ENCODE measurements at places on chromosomes 4 and X.

DNA sequence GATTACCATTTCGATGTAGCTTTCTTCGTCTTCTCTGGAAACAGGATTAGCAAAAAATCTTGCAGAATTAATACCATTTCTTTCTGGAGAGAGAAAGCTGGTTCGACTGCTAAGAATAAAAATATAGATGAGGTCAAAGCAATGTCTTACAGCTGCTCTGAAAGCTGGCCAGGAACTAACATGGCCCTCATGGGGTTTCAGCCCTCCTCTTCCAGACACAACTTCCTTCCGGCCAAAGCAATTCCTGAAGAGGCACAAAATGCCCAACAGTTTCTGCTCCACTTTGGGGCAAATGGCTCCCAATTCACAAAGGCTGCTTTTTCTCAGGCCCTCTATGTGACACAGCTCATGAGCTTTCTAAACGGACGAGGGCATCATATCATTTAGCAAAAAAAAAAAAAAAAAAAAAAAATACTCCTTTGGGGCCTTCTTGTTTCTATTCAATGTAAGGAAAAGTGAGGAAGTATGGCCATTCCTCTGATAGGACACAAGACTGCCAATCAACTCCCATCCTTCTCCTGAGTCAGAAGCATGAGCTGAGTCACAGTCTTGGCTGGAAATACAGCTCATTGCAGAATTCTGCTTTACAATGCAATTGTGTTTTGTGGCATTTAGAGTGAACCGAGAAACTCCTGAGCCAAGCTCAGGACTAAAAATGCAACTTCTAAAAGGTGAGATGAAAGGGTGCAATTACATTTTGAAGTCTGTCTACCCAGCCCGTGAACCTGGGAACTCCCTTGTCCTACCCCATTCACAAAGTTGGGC, 42.7 kb upstream of the CTAG2 start:
- DNase-seq: peak; percentile 20

DNA sequence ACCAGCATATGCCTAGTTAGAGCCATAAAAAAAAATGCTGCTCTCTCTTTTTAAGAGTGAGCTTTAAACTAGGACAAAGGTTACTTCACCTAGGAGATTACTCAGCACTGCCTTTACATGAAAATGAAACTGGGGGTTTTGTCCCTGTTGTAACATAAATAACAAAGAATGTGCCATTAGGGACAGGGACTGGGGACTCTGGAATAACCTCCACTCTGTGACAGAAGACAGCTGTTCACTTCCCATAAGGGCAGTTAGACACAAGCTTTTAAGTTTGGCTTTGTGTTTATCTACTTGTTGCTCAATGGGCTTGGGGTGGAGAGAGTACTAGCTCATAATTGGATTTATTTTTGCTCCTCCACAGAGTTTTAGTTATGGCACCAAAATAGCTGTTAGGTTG, 11.9 kb downstream of the ENPEP start:
- DNase-seq: no peak

DNA sequence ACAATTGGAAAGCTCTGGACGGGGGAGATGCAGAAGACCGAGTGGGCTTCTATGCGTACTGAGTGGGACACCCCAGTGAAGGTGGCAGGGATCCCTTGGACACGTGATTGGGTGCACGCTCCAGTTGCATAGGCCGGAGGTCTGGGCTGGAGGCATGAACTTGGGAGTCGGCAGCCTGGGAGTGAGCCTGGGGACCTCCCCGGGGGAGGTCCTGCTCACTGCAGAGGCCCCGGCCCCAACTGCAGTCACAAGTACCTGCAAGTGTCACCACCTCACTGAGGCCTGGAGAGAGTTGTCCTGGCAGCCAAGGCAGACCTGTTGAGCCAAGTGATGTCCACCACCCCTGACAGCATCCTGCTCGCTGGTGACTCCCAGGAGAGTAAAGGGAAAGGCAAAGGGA, 49.3 kb upstream of the HMX1 start:
- DNase-seq: no peak

- no peak for DNase-seq
Measured at GRCh38 chr4:68878048-68878447, 62.3 kb downstream of the UGT2B10 start.

DNA sequence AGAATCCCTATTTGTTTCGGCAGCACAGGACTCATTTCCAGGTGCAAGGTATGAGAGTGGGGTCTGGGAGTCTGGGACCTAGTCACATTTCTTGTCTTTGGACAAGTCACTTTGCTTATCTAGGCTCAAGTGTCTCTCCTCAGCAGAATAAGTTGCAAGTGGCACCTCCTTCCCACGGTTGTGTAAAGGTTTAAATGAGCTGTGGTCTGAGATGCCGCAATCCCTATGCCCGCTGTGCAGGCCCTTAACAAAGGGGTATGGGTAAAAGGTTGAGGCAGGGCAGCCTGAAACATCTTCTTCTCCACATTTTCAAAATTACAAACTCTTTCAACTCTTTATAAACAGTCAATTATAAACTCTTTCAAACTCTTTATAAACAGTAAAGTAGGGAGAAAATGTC, 93.7 kb downstream of the RTL5 start:
- no peak for DNase-seq
